Effector CD8-positive, alpha-beta T cell (primary cell): ENCODE measurements at places on chromosomes 4 and X.

DNA sequence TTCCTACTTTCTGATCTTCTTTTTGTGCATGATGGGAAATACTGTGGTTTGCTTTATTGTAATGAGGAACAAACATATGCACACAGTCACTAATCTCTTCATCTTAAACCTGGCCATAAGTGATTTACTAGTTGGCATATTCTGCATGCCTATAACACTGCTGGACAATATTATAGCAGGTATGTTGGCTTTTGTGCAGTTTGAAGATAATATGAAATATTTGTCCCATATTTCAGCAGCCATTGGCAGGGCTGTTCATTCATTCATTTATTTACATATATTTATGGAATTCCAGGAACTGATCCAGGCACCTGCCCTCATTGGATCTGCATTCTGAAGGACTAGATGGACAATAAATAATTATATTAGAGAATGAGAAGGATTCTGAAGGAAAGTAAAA is 96.9 kb downstream of the NPFFR2 start:
- DNase-seq, result no peak

- DNase-seq, result no peak
Measured at GRCh38 chr4:186018261-186018660, 50.7 kb upstream of the TLR3 start.

DNA sequence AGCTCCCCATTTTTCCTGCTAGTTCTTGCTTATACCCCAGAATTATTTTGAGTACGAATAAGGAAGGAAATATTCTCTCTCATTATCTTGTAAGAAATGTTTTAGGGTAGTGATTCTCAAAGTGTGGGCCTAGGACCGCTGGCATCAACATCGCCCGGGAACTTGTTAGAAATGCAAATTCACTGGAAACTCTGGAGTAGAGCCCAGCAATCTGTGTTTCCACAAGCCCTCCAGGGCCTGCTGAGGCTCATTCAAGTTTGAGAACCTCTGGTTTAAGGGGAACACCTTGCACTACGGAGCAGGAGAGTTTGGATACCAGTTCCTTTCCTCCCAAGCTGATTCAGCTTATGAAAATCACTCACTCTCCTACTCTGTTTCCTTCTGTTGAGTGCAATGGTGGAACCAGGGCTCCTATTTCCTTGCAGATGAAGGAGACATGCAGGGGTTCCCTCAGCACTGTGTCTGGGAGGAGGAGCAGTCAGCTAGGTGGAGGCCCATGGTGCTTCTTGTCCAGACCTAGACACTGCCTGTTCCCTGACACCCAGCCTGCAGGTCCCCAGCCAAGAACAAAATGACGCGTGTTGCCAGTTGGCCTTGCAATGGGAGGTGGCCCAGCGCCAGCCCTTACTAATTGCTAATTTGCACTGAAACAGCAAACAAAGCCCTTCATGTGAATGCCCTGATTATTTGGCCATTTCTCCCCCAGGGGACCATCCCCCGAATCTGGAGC is 68.5 kb downstream of the CYTL1 start:
- no peak for DNase-seq

GRCh38 chrX:133188631-133189030 is 29.5 kb downstream of the TFDP3 start:
- DNase-seq, result no peak

GRCh38 chr4:157898836-157899605 is 273.8 kb downstream of the GASK1B start:
- DNase-seq, result no peak

DNA sequence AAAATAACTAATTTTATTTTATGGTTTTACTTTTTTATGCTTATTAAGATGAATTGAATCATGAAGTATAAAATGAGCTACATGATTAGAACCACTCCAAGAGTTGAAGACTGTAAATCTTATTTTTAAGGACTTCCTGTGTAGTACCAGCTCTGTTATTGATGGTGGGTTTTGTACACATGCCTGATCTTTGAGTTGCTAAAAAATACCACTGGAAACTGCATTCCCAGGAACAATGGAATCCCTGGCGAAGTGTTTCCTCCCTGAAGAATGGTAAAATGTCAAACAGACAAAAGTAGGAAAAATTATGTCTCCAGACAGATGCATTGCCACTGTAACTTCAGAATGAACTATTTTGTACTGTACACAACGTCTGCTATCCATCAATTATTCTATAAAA is 935.4 kb upstream of the TENM3 start:
- DNase-seq, result no peak

GRCh38 chr4:22099896-22100295 is 151.3 kb upstream of the KCNIP4 start:
- DNase-seq, result no peak
